Right kidney (tissue), 9 donors: ENCODE measurements at places on chromosomes 12 and 14.
A peak's percentile ranks its signal among the peaks of the same experiment; 100 is the strongest.

- DNase-seq, result peak; percentile 62
Observed at GRCh38 chr12:55707841-55708694, at the start of gene ITGA7. Gene ITGA7 (minus strand): TSS chr12:55707904. CDS start chr12:55707682, 222 bp downstream.

GRCh38 chr14:94628578-94628977, 16.4 kb downstream of the SERPINA3 start:
- DNase-seq, result no peak

DNA sequence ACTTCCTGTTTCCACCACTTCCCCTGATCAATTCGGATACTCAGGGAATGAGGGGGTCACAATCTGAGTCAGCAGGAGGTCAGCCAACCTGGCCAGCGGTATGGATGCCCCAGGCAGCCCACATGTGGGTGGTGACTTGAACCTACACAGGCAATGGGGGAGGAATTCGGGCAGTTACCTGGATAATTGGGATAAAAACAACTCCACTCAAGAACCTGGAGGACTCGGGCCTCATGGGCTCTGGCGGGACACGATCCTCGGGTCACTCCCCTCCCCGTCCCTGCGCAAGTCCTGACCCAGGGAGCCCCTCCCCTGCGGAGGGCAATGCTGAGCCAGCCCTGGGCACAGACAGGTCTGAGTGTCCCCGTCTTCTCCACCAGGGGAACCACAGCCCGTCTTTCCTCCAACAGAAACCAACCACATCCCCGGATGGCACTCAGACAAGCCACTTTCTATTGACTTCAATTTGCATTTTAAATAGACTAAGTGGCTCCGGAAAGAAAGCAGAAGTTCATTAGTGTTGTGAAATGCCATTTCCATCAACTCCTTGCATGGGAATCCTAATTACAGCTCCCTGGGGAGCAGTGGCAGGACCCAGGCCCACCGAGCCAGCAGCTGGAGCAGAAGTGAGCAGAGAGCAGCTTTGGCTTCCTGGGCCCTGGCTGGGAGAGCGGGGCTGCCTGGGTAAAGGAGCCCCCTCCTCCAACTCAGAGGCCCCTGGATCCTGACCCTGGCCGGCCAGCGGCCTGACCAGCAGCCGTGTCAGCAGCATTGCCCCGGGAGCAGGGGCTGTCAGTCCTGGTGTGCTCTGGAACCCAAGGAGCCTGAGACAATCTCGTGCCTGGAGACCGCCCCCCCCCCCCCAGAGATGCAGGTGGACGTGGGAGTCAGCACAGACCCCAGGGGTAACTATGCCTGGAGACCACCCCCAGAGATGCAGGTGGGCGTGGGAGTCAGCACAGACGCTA, 374.1 kb downstream of the ADGRD1 start:
- DNase-seq, result no peak

DNA sequence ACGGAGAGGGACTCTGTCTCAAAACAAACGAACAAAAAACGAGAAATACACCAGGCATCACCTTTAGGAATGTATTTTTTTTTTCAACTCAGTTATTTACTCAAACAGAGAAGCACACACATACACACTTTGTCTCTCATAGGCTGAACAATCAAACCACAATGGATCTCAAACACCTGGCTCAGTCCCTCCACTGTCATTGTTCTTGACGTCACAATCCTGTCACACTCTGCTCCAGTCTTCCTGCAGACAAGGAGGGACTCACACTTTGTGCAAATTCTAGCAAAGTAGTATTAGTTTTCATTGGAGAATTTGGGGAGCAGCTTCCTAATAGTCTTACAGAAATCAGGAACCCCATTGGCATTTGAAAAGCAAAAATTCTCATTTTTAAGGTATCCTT, 727.8 kb downstream of the BCL11B start:
- no peak for DNase-seq

- DNase-seq, result no peak
Observed at GRCh38 chr12:69278814-69279782, 39.7 kb downstream of the CPSF6 start.

DNA sequence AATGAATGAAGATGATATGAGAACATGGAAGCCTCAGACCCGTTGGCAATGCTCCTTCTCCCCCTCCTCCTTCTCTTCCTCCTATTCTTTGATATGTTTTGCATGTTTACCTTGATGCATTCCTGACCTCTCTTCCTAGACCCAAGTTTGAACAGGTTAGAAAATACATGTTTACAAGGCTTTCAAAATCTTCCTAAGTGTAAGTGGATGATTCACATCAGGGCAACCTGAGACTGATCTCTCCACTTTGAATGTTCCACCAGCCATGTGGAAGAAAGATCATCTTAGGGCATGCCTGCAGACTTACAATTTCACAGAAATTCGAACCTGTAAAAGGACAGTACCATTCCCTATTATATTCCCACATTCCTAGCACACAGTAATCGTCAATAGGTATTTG, 18.0 kb upstream of the LDHB start:
- DNase-seq, result no peak

DNA sequence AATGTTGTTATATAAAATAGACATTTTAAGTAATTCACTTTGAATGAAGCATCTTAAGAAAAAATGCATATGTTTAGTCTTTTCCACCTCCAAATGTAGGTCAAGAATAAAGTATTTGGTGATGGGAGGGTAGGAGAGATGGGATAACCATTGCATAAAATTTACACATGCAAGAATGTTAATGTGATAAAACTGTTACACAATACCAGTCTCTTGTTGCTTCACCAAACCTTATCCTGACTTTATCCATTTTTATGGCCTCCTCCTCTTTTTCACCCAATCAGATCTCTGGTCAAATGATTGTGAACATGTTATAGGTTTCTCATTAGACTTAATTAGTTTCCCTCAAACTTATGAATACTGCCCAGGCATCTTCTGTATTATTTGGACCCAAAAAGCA, 994.5 kb upstream of the FLRT2 start:
- DNase-seq, result no peak

GRCh38 chr14:72597252-72598233, 296.4 kb downstream of the DPF3 start:
- no peak for DNase-seq

DNA sequence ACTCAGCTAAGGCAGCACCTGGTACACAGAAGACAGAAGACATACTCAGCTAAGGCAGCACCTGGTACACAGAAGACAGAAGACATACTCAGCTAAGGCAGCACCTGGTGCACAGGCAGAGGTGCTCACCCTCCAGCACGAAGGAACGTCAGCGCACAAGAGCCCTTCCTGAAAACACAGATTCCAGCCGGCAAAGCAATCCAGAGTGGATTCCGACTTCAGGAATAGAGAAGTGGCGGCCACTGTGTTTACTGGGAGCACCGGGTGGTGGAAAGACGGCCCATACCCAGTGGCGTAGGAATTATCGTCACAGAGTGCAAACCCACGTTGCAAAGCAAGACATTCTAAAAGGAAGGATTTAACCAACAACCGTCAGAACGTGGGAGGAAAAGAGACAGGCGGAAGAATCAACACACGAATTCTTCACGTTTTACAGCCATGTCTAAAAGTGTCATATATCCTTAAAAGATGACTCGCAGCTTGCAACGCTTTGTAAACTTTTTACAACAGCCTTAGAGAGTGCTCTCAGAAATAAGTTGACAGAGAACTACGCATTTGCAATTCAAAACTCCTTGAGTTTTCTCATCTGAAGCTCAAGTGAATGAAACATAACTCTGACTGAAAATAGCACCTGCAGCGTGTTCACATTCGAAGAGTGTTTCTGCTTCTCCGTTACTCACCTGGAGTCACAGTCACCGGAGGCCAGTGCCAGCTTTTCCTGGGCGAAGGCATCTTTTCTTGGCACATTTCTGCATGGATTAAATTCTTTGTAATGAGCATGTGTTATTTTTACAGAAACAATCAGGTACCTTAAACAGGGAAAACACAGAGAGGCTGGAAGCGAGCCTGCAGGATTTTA, 55.8 kb upstream of the GALNT9 start:
- DNase-seq, result peak; percentile 23

DNA sequence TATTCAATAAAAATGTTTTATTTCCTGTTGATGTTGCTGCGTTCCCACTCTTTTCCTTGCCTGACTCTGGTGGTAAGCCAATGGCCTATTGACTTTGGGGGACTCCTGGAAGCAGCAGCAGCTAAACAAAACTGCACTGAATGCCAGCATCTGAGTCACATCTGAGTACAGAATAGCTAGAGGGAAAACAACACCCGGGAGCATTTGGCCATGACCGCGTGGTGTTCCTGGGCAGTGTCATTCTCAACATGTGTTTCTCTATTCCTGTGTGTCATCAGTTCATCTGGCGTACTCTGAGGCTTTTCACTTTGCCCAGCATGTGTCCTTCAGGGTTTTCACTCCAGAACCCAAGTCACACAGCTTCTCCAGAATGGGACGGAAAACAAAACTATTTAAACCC, 238.8 kb downstream of the PAWR start:
- DNase-seq, result peak; percentile 20

DNA sequence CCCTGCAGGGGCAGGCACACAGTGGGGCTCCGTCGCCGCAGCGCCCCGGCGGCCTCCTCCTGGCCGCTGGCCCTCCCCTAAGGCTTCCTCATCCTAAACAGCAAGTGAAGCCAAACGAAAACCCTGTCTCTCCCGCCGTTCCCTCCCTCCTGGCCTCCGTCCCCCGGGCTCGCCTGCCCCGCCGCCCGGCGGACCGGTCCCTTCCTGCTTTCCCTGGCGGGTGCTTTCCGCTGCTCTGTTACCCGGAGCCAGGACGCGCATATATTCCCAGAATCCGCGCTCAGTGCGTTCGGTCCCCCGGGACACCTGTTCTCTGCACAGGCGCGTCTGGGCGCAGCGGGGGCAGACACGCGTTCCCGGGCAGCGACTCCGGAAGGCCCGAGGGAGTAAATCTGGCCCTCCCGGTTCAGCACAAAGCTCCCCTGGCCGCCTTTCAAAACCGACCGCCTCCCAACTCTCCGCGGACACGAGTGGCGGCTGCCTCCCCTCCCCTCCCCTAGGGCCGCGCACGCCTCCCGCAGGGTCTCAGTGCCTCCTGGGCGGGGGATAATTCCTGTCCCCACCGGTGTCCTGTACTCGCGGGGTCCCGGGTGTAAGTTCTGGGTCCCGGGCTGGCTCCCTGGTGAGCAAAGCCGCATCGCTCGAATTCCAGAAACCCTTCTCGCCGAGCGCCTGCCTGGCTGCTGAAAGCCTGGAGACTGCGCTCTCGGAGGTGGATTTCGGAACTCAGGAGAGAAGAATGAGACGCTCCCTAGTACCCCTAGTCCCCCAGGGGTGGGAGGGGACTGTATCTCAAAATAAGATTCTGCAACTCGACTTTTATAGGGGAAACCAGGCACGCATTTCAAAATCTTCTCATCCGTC, 21.4 kb upstream of the CEP170B start:
- peak; percentile 61 for DNase-seq

DNA sequence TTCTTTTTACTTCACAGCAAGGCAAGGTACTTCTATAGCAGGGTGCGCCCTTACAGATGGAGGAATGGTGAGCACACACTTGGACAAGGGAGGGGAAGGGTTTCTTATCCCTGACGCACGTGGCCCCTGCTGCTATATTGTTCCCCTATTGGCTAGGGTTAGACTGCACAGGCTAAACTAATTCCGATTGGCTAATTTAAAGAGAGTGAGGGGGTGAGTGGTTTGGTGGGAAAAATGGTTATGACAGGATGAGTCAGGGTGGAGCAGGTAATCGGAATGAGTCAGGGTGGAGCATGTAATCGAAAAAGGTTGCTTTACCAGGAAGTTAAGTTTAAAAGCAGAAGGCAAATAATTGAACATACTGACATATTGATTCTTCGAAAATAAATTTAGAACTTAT, 23.7 kb upstream of the RAB21 start:
- no peak for DNase-seq

- no peak for DNase-seq
Observed at GRCh38 chr12:44526655-44527182, 349.4 kb downstream of the NELL2 start.

DNA sequence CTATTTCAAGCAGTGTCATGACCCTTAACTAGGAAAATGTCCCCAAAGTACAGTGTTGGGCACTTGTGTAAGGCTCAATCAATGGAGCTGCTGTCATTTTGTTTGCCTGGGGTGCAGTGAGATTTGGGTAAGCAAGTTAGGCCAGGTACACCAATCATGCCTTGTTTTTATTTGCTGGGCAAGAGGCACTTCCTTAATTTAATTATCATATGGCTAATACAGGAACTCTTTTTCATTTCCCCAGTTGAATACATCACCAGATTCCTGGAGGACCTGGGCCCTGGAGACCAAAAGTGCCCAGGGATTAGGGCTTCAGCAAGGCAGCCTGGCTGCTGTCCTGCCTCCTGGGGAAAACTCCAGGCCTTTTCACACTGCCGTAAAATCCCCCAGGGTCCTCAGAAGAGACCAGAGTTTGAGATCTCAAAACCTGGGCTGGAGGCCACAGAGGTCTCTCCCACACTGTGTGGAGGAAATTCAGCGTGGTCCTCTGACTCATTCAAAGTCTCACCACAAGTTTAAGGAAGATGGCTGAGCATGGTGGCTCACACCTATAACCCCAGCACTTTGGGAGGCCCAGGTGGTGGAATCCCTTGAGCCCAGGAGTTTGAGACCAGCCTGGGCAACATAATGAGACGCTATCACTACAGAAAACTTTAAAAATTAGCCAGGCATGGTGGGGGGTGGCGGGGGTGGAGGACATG, 28.4 kb upstream of the FOXN3 start:
- no peak for DNase-seq

GRCh38 chr12:78096909-78097597, 266.4 kb downstream of the NAV3 start:
- peak; percentile 23 for DNase-seq

DNA sequence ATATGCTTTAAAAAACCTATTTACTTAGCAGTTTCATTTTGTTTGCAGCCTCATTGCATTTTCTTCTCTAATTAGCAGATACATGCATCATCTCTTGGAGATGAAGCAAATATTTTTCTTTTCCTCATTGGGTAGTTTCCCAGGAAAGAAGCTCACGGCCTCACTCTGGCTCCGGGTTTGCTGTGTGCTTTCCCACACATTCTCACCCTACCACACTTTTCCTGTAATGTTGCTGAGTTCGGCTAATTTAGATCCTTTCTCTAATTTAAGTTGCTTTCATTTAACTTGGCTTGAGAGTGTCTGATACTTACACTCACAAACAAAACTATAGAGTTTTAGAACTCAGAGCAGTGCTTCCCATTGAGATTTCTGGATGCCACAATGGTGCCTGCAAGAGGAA, 928.2 kb downstream of the NRXN3 start:
- DNase-seq, result no peak

DNA sequence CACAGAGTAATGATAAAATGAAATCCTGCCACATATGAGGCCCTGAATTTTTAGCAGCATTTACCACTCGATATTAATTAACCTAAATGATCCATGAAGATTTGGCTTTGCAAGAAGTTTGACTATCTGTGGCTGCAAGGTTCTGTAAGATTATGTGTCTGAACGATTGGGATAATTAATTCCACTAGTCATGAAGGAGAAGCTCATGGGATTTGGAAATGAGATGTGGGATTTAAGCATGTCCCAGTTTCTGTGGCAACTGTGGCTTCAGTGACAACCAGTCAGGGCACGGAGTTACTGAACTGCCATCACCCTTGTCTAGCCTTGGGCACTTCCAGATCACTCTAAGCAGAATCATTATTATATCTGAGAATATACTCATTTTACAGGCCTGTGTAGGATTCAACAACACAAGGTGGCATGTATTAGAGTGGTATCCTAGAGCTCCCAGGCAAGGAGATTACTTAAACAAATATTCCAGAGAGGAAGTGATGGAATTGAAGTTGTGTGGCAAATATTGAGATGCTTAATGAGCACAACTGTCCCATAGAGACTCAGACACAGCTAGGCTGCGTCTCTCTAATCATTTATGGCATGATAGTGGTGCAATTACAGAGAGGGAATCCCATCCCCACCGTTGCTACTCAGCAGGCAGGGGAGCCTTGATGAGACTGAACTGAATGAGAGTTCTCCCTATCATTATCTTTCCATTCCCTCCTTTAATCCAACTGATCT, 205.0 kb upstream of the KRR1 start:
- no peak for DNase-seq

GRCh38 chr12:57839996-57840395, 6.5 kb downstream of the CTDSP2 start:
- DNase-seq, result no peak
